ENCODE measurements at places on chromosomes 3 and 15.

DNA sequence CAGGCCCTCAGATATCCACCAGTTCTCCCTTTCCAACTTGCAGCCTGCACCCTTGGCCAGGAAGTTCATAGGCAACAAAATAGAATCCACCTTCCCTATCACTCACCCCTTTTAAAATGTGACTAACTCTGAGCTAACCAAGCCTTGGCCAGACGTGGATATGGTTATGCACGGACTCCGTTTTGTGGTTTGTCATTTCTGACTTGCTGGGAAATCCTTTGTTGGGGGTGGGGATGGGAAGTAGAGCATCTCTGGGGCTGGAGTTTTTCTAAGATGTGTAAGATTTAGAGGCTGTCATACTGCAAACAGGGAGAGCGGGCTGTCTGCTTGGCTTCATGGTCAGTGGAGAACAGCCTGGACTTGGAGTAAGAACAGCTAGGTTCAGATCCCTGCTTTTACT is 62.6 kb downstream of the SMAD3 start:
- DNase-seq = no peak

DNA sequence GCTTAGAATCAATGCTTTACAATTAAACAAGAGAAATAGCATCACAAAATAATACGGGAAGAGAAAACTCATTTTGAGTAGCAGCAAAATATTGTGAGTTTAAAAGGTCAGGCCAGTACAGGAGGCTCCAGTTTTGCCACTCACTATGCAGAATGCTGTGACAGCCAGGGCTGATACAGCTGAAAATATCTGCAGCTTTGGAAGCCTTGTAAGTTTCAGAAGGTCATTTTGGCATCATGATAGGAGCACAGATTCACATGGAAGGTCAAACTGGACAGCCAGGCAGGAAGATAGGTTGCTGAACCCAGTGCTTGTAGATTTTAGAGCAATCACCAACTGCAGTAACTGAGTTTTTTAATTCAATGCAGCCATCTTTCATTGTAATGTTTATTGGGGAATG is 14.1 kb downstream of the MBNL1 start:
- DNase-seq = no peak

GRCh38 chr15:86040356-86041033 is 39.2 kb upstream of the AGBL1 start:
- no peak for DNase-seq

DNA sequence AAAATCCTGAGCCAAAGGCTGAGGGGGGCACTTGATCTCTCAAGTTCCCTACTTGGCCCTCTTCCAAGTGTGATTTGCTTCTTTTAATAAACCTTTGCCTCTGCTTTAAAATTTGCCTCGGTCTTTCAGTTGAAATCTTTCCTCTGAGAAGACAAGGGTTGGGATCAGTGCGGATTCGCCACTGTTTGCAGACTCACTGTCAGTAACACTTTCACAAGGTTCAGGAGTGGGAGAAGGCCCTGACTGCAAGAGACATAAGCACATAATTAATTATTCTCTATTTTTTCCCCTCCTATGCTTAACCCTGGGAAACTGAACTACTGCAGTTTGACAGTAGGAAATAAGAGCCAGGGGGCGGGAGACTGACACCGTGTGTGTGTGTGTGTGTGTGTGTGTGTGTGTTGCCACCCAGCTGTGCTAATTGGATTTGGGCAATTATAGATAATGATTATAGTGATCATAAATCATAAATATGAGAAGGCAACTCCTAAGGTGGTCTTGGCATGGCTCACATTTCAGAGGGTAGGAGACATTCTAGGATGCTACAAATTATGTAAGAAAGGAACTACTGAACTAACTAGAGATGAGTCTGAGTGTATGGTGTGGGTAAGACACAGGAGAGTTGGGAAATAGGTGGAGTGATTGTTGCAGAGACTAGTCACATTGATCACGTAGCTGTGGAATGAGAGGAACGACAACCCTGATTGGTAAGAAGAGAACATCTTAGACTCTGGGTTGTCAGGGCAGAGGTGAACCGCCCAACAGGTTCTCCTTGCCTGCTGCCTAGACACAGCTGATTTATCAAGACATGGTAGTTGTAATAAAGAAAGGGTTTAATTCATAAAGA is 5.5 kb upstream of the ZNF662 start:
- DNase-seq = no peak

GRCh38 chr3:69454204-69454787 is 68.4 kb upstream of the FRMD4B start:
- no peak for DNase-seq

- no peak for DNase-seq
Observed at GRCh38 chr3:31077826-31078225, 183.4 kb upstream of the GADL1 start.

DNA sequence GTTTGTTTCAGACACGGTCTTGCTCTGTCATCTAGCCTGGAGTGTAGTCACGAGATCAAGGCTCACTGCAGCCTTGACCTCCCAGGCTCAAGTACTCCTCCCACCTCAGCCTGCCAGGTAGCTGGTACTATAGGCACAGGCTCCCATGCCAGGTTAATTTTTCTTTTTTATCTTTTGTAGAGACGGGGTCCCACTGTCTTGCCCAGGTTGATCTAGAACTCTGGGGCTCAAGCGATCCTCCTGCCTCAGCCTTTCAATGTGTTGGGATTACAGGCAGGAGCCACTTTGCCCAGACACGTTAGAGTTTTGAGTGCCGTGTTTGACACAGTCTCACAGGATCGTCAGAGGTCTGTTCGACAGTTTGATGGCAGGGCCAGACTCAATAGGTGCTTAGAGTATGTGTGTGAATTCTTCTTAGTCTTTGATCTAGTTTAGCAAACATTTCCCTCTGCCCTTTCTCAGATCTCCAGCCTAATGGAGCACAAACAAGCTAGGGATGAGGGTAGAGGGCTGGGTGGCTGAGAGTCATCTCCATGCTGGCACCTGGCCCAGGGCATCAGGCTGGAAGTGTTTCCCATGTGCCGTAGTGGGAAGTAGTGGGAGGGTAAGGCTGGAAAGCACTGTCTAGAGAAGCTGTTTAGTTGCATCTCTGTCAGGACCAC is 66.1 kb upstream of the DLG1 start:
- DNase-seq = no peak

DNA sequence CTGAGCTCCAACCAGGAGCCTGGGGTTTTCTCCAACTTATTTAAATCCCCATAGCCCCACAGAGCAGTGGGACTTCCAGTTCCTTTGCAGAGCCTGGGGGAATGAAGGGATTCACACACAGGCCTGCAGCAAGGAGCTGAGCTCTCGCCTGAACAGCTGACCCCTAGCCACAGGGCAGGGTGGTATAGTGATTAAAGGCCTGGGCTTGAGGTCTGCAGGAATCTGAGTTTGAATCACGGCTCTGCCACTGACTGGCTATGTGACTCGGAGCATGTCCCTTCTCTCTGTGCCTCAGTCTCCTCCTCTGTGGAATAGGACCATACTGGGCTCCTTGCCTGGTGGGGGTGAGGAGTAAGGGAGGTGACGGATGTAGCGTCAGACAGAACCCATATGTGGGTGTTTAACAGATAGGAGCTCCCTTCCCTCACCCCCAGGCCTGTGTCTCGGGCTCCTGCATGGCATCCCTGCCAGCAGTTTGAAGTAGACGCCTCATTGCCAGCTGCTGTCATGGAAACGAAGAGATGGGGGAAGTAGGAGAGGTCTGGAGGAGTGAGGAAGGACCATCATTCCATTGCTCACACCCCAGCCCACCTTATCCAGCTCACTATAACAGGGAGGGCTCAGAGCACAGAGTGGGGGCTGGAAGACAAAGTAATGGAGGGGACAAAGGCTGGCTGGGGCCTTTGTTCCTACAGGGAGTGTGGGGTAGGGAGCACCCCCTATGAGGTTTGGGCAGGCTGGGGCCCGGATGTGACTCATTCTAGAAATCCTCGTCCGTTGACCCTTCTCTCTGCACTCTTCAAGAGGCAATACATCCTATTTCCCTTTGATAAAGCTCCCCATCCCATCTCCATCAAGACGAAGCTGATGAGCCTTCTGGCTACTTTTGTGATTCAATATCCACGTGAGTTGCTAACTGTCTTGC is 14.8 kb downstream of the HRH1 start:
- DNase-seq = no peak

DNA sequence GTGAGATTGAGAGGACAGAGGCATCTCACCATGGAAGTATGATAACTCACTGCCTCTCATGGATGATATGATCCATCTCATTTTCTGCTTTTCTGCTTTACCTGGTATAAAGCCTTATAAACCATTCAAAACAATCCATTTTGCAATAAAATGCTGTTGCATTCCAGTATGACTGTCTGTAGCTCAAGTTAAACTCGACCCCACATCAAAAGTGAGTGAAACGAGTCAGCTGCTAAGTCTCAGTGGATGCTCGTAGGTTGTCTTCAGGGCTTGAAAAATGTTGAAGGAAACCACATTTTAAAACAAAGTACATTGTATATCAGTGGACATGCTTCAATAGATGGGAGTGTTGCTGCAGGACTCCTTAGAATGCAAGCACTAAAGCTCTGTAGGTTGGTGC is 839.0 kb downstream of the TUSC7 start:
- DNase-seq = no peak

DNA sequence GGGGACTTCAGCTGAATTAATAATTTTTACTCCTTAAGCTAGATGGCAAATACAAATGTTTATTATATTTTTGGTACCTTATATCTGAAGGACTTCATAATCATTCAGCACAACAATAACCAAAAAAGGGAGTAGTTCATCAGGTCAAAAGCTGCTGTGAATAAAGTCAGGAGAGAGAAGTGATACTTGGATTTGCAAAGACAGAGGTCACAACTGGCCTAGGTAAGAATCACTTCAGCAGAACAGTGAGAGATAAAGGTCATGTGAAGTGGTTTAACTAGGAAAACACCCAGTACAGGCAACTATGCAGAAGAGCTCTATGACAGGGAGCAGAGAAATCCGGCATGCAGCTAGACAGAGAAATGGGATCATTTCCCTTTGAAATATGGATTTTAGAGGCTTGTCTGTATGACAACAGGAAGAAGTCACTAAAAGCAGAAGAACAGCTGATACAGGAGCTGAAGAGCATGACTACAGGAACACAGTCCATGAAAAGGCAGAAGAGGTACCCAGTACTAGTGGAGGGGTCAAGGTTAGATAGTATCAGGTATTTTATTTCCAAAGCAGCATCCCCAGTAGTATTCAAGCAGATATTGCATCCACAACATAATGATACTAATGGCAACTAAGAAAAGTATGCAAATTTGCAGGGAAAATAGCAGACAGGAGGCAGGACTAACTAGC is 25.7 kb downstream of the ZMAT3 start:
- no peak for DNase-seq

DNA sequence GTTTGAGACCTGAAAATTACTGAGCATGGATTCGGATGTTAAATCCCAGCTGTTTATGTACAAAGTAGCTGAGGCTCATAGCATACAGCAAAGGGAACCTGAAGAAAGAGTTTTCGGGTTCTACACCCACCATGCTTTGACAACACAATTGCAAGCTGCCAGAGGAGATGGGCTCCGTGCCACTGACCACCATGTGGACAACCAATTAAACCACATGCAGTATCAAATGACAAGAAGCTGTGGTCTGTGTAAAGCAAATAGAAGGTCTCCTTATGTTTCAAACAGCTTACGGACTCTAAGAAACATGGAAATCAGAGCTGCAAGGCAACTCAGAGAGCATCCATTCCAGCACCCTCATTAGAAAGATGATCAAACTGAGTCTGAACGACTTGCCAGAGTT is 12.9 kb downstream of the GABRB3 start:
- no peak for DNase-seq

- DNase-seq = no peak
Observed at GRCh38 chr15:100116416-100117190, 225.2 kb downstream of the ADAMTS17 start.

DNA sequence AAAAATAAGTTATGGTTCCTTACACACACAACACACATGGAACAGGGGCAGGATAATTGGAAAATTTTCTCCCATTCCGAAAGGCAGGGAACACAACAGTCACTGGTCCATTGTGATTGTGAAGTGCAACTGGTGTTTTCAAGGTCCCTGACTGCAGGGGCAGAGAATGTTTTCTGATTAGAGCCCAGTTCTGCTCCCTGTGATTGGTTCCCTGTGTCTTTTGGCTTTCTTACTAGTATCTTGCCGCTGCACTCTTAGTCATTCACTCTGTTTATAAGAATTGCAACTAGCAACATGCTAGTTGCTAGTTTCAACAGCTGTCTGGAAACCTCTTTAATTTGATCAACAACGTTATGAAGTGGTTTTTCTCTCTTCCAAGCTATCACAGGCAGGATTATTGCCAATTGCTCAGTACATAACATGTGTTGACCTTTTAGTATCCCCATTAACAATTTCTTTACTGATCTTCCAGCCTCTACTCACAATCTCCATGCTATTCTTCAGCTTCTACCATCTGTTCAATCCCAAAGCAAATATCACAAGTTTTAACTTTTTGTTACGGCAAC is 177.5 kb downstream of the EPHA6 start:
- DNase-seq = no peak

GRCh38 chr15:93154666-93155065 is 65.7 kb upstream of the RGMA start:
- no peak for DNase-seq

DNA sequence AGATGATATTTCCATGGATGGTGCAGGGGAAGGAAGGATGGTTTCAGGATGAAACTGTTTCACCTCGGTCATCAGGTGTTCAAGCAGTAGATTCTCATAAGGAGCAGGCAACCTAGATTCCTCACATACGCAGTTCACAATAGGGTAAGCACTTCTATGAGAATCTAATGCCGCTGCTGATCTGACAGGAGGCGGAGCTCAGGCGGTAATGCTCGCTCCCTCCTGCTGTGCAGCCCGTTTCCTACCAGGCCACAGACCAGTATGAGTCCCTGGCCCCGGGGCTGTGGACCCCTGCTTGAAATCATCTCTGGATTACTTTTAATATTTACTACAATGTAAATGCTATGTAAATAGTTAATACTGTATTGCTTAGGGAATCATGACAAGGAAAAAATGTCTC is 241.8 kb downstream of the ROBO2 start:
- DNase-seq = no peak

DNA sequence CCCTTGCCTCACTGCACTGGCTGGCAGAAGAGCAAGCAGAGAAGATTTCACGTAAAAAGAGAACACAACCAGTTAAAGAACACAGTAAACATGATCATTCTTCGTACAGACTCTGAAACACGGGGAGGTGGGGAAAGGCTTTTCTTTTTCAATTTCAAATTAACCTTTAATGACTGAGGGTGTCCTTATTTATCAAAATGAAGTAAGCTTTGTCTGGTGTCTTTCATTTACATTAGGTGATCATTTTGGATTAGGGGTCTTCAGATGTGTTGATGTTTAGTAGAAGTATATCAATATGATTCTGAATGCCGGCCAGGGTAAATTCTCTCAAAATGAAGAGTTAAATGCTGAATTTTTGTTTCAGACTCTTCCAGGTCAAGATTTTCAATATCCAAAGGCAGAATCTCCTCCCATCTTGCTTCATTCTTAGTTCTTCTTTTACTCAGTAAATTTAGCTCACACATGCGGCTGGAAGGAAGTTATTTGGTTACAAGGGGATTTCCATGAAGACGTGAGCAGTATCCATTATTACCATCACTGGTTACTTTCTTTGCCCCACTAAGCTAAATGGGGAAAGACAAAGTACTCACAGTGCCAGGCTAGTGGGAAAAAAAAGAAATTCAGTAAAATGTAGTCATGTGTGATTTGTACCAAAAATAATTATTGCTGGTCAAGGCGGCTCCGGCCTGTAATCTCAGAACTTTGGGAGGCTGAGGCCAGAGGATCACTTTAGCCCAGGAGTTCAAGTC is 272.2 kb upstream of the NR2F2 start:
- no peak for DNase-seq

- DNase-seq = no peak
Observed at GRCh38 chr3:31779514-31779913, 201.5 kb downstream of the OSBPL10 start.

All from hematopoietic multipotent progenitor cell treated with erythropoietin and hydrocortisone succinate and interleukin-3 and kit ligand, for 4 days (in vitro differentiated cells).